Spleen (tissue), 13 donors: ENCODE measurements at places on chromosomes 2 and 18. TPM values are rescaled to one million over a fixed set of nuclear protein-coding genes. Genes with fewer than 3 reads are reported as not detected.
A peak's percentile ranks its signal among the peaks of the same experiment; 100 is the strongest.

- H3K27ac ChIP-seq, result no peak overlapping the region
- no peaks in the 10 kb centered on the region for H3K27me3 ChIP-seq
- no peak overlapping the region for H3K4me3 ChIP-seq
- H3K4me1 ChIP-seq, result no peaks in the 10 kb centered on the region
- no peak for DNase-seq
Measured at GRCh38 chr2:143466391-143466790, 337.2 kb downstream of the ARHGAP15 start.

DNA sequence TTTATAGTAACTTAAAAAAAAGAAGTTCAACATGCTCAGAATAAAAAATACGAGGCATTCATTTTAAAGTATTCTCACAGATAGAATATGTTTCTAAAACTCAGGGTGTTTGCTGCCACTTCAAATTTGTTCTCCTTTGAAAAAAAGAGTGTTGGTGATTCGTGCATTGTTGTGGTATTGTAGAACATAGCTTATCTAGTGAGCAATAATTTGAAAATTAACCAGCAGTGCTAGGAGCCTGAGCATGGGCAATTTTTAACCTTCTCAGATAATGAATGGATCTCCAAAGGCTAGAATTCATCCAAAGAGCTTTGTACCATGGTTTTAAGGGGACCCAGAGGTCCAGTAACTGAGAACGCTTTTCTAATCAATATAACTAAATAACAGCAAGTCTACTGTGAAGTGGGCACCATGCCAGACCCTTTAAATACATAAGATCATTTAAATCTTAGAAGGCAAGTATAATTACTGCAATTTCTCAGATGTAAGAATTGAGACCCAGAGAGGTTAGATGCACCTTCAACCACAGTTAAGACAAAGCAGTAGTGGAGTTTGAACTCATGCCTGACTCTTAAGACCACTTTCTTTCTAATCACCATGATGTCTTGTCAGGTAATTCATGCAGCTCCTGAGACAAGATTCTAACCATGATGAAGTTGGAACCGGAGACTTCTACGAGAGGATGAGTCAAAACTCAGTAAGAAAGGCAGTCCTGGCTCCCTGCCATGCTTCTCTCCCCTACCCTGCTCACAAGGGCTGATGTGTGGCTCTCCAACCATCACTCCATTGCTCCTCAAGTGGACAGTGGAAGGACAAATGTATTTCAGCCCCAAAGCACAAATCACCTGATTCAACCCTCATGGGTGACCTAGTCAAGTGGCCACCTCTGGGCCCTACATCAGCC lies 3.4 kb downstream of the CYRIA start:
- H3K4me1 ChIP-seq, result peaks cover 95% of the 10 kb centered on the region
- DNase-seq, result no peak
- H3K36me3 ChIP-seq, result no peaks in the 10 kb centered on the region
- peak overlapping the region; percentile 79 for H3K4me3 ChIP-seq

GRCh38 chr18:25284861-25285550 lies 67.0 kb downstream of the ZNF521 start:
- H3K36me3 ChIP-seq, result no peaks in the 10 kb centered on the region
- H3K27me3 ChIP-seq, result no peaks in the 10 kb centered on the region
- H3K4me3 ChIP-seq, result no peak overlapping the region
- peaks cover 16% of the 10 kb centered on the region for H3K4me1 ChIP-seq

DNA sequence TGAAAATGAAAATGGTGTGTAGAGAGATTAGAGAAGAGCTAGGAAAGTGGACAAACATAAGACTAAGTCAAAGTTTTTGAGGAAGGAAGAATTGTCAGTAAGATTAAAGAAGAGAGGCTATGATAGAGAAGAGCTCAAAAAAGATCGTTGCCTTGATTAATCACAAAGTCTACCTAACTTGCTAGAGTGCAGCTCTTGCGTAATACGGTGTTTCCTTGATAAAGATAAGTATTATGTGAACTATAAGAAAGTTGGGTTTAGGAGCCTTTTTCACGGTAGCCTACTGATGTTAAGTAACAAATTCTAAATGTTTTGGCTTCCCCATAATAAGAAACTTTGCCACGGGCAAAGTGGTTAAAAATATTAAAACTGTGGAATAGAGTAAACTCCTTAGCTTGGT lies 226.4 kb upstream of the NRXN1 start:
- H3K4me1 ChIP-seq, result no peaks in the 10 kb centered on the region
- H3K4me3 ChIP-seq, result no peak overlapping the region
- H3K27ac ChIP-seq, result no peak overlapping the region
- H3K36me3 ChIP-seq, result no peaks in the 10 kb centered on the region

DNA sequence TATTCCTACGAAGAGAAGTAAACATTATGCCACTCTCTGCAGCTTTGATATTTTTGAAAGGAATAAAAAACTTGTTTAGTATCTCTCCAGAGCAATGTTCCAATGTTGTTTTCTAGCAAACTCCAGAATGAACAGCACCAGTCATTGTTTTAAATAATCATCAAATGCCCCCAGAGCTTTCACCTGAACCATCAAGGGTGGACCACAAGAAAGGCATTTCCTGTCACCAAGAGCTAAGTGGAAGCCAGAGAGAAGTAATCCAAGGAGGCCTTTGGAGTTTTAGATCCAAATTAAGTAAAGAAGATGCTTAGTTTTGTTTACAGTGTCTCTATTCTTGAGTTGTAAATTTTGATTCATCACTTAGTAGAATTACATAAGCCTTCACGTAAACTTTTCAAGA lies 559.0 kb downstream of the ARHGAP15 start:
- no peak overlapping the region for H3K4me3 ChIP-seq
- H3K27me3 ChIP-seq, result no peaks in the 10 kb centered on the region
- peaks cover 25% of the 10 kb centered on the region for H3K4me1 ChIP-seq
- no peaks in the 10 kb centered on the region for H3K36me3 ChIP-seq

DNA sequence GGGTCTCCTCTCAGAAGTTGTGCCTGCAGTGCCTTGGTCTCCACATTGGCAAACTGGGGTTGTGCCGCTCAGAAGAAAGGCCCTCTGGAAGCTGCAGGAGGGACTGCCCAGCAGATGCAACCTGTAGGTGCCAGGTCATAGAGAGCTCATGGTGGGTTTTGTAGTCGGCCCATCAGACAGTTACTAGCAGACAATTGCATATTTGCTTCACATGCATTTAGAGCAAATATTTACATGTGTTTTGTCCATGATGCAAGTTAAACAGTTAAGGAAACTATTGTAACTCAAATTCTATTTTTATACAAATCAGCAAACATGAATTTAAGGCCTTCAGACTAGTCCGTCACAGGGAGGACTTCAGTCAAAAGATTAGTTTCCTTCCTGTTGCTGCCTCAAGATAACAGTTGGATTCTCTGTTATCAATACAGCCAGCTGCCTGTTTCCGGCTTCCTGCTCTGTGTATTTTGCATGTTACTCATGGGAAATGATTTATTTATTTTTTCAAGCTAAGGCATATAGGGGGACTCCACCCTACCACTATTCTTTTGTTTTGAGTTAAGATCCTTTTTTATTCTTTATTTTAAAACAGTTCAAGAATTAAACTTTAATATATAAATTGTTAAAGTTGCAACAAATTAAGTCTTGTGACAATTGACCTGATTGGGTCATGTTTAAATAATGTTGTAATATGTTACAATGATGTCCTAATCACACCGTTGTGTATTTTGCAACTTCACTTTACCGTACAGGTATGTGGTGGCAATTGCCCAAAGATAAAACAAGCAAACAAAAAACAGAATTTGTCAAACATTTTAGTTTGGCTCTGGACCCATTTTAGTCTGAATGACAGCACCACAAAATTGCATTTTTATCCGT lies 133.5 kb downstream of the SPTBN1 start:
- H3K4me1 ChIP-seq, result peaks cover 100% of the 10 kb centered on the region
- no peaks in the 10 kb centered on the region for H3K36me3 ChIP-seq
- DNase-seq, result no peak
- H3K27ac ChIP-seq, result peak overlapping the region; percentile 75
- H3K27me3 ChIP-seq, result no peaks in the 10 kb centered on the region

Gene BOLL
- not detected for total RNA-seq

Gene RAMP1
- 8.2 TPM for total RNA-seq

DNA sequence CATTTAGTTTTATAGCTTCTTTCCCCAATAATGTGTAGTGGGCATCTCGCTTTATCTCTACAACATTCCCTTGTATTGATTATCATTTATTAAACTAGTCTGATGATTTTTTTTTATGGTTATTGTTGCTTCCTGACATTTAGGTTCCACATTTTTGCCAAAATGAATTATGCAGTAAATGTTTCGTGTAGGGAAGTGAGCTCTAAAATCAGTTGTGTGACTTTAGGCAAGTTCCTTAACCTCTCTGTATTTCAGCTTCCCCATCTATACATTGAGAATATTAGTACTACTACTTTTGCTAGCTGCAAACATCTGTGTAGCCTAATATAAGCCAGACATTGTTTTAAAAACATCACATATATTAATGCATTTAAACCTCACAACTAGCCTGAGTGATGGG lies 22.9 kb downstream of the SOCS6 start:
- H3K4me1 ChIP-seq, result no peaks in the 10 kb centered on the region
- H3K36me3 ChIP-seq, result no peaks in the 10 kb centered on the region
- no peak overlapping the region for H3K4me3 ChIP-seq
- DNase-seq, result no peak
- H3K27ac ChIP-seq, result no peak overlapping the region

GRCh38 chr18:31206787-31207381 lies 44.2 kb upstream of the DSC1 start:
- H3K4me3 ChIP-seq, result no peak overlapping the region
- peaks cover 23% of the 10 kb centered on the region for H3K4me1 ChIP-seq
- H3K27ac ChIP-seq, result no peak overlapping the region
- no peaks in the 10 kb centered on the region for H3K36me3 ChIP-seq

- H3K27me3 ChIP-seq, result no peaks in the 10 kb centered on the region
- no peak for DNase-seq
- H3K4me3 ChIP-seq, result peak overlapping the region; percentile 32
- peaks cover 33% of the 10 kb centered on the region for H3K4me1 ChIP-seq
- no peaks in the 10 kb centered on the region for H3K36me3 ChIP-seq
- peak overlapping the region; percentile 17 for H3K27ac ChIP-seq
Measured at GRCh38 chr2:101623031-101623521, 74.4 kb upstream of the MAP4K4 start.

Gene PRKRA
- 29.7 TPM for total RNA-seq

- no peaks in the 10 kb centered on the region for H3K27me3 ChIP-seq
- no peaks in the 10 kb centered on the region for H3K36me3 ChIP-seq
- H3K4me1 ChIP-seq, result no peaks in the 10 kb centered on the region
- no peak overlapping the region for H3K4me3 ChIP-seq
- no peak for DNase-seq
Measured at GRCh38 chr2:176614930-176615329, 345.7 kb downstream of the MTX2 start.

GRCh38 chr2:215848698-215849097 lies 164.7 kb downstream of the MREG start:
- no peaks in the 10 kb centered on the region for H3K36me3 ChIP-seq
- H3K4me1 ChIP-seq, result peaks cover 16% of the 10 kb centered on the region
- H3K27ac ChIP-seq, result no peak overlapping the region
- no peak for DNase-seq
- H3K4me3 ChIP-seq, result no peak overlapping the region
- no peaks in the 10 kb centered on the region for H3K27me3 ChIP-seq

DNA sequence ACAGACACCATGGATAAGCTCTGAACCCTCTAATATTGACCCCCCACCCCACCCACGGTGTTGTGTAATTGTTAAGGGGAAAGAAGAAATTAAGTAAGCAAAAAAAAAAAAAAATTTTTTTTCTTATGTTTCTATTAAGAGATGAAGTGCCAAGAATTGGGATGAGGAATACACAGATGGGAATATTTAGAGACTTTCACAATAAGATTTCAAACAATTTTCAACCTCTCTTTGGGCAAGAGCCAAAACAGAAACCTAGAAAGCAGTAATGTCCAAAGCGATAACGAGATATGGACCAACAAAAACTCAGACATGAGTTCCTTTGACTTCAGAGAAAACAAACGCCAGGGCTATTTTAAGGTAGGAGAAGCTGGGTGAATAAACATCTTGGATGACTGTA lies 14.4 kb downstream of the PIEZO2 start:
- no peaks in the 10 kb centered on the region for H3K36me3 ChIP-seq
- H3K4me1 ChIP-seq, result no peaks in the 10 kb centered on the region
- H3K4me3 ChIP-seq, result no peak overlapping the region
- no peak overlapping the region for H3K27ac ChIP-seq

- H3K27me3 ChIP-seq, result no peaks in the 10 kb centered on the region
- no peaks in the 10 kb centered on the region for H3K4me1 ChIP-seq
- H3K27ac ChIP-seq, result no peak overlapping the region
- no peaks in the 10 kb centered on the region for H3K36me3 ChIP-seq
Measured at GRCh38 chr2:141554810-141555209, 576.0 kb downstream of the LRP1B start.

GRCh38 chr18:44370861-44371260 lies 309.8 kb upstream of the SETBP1 start:
- DNase-seq, result no peak
- H3K27me3 ChIP-seq, result peaks cover 5% of the 10 kb centered on the region
- H3K36me3 ChIP-seq, result no peaks in the 10 kb centered on the region

- H3K36me3 ChIP-seq, result no peaks in the 10 kb centered on the region
- H3K27ac ChIP-seq, result no peak overlapping the region
- H3K4me1 ChIP-seq, result no peaks in the 10 kb centered on the region
- no peak for DNase-seq
Measured at GRCh38 chr2:33115728-33116127, 169.0 kb downstream of the LTBP1 start.

GRCh38 chr18:30469091-30469490 lies 573.5 kb downstream of the DSC3 start:
- H3K27ac ChIP-seq, result no peak overlapping the region
- H3K4me3 ChIP-seq, result no peak overlapping the region
- no peak for DNase-seq

DNA sequence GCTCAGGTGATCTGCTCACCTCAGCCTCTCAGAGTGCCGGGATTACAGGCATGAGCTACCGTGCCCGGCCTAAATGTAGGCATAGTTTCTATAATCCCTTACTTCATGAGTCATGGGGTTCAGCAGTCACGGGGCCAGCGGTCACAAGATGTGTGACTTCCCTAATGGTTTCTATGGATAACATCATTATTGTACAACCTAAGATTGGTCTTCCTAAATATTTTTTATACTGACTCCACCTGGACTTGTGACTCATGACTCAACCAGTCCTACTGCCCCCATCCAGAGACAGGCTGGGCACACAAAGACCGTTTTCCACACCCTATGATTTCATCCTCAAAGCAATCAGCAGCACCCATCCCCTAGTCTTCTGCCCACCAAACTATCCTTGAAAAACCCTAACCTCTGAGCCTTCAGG lies 15.9 kb downstream of the FAM210A start:
- H3K27ac ChIP-seq, result no peak overlapping the region
- H3K27me3 ChIP-seq, result no peaks in the 10 kb centered on the region
- no peaks in the 10 kb centered on the region for H3K4me1 ChIP-seq
- H3K4me3 ChIP-seq, result no peak overlapping the region

- no peaks in the 10 kb centered on the region for H3K4me1 ChIP-seq
- H3K36me3 ChIP-seq, result no peaks in the 10 kb centered on the region
- no peak for DNase-seq
Measured at GRCh38 chr2:227280895-227281294, 44.2 kb upstream of the MFF start.

GRCh38 chr2:145017149-145017548 lies 497.2 kb upstream of the ZEB2 start:
- no peak for DNase-seq
- H3K4me3 ChIP-seq, result no peak overlapping the region
- no peaks in the 10 kb centered on the region for H3K36me3 ChIP-seq
